ENCODE measurements at places on chromosomes 1 and 21. TPM values are rescaled to one million over a fixed set of nuclear protein-coding genes. Genes with fewer than 3 reads are reported as not detected.

- no peak for DNase-seq
Observed at GRCh38 chr21:19458295-19458694, 1054.7 kb upstream of the TMPRSS15 start.

GRCh38 chr1:166032572-166033371 lies 134.0 kb downstream of the FAM78B start:
- no peak for DNase-seq

DNA sequence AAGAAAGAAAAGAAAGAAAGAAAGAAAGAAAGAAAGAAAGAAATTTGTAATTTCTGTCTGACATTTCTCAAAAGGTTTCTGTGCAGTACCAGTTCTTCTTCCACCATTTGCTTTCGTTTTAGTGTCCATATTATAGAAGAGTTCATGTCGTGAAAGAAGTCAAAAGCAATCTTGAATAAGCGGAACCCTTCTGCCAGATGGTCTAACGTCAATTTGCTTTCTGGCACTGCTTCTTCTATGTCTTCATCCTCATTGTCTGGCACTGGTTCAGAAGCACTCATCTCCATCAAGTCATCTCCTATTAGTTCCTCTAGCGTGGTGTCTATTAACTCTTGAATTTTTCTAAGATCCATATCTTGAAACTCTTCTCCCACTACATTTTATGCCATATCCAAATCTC lies 170.0 kb upstream of the KCTD3 start:
- no peak for DNase-seq

GRCh38 chr1:237226177-237226944 lies 184.4 kb downstream of the RYR2 start:
- no peak for DNase-seq

DNA sequence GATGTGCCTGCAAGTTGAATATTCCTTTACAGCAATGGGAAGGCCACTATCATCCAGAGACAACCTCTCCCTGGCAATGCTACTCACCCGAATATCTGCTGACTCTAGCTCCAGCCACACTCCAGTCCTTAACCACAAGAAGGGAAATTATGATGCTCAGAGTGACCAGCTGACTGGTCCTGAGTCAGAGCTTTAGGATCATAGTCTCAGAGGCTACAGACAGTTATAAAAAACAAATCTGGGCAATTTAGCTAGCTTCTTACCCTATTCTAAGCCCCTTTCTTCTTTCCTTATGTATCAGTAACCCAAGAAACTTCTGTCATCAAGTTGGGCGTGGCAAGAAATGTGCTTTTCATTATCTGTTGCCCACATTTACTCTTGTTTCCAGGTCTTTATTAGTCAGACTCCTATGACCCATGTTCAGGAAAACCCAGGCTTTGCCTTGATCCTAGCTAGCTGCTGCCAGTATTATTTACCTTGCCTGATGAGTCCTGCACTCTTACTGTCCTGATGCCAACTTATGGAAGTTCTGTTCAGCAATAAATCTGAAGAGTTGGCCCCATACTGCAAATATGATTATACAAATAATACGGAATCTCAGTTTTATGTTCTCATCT lies 207.0 kb downstream of the TTLL7 start:
- DNase-seq, result no peak

DNA sequence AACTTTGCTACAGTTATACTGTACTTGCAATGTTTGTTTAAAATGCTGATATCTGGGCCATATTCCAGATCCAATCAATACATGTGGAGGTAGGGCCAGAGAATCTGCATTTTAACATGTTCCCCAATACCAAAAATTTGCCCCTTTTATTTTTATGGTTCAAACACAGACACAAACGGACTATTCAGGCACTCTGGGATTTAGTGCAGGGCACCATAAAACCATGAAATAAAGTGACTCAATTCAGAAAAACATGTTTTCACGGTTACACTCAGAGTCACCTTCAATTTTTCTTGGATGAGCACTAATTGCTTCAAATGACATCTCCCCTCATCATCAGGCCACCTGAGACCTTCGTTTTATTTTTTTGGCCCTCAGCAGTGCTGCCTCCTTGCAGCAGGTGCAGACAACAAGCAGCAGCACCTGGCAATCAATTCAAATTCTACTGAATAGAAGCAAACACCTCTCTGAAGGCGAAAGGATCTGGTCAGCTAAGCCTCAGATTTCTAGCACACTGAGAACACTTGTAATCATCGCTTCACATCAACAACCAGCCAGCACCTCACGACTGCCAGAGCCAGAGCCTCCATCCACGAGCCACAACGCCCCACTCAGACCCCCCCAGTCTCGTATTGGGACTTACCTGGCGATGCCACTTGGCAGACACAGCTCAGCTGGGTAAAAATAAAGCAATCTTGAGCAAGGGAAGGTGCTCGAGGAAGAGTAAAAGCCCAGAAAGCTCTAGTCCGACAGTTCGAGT lies 1.1 kb downstream of the ERO1B start:
- DNase-seq, result no peak

DNA sequence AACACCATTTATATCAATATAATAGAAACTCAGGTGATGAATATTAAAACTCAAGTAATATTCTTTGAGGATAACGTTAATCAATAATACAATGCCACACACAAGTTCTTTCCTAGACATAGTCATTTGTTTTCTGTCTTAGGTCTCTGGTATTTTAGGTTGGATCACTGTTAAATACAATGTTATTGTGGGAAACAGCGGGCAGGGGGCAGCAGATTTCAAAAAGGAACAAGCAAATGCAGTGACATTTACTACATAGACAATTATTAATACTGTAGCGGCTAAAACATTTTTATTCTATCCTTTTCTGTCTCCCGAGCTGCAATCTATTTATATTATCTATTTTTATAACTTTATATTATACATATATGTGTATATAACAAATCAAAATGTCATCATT lies 186.4 kb upstream of the ZNHIT6 start:
- peak; percentile 31 for DNase-seq

DNA sequence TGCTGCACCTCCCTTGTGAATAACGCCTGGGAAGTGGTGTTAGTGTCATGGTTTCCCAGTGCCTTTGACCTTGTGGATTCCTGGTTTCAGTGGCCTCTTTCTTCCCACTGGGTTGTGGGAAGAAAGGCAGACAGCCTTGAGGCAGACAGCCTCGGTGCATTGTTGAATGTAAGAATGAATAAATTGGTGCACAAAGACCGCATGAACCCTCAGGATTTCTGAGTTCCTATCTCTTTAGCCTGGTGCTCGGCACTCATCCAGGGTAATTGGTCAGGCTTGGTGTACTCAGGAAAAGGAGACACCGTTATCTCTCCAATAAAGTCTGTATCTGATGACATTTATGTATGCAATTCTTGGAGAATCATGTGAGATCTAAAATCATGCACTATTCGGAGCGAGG lies 5.1 kb downstream of the ZNF362 start:
- no peak for DNase-seq

- no peak for DNase-seq
Observed at GRCh38 chr1:246271516-246271915, 235.6 kb downstream of the SMYD3 start.

GRCh38 chr1:53896635-53897229 lies 2.7 kb downstream of the DIO1 start:
- DNase-seq, result no peak

DNA sequence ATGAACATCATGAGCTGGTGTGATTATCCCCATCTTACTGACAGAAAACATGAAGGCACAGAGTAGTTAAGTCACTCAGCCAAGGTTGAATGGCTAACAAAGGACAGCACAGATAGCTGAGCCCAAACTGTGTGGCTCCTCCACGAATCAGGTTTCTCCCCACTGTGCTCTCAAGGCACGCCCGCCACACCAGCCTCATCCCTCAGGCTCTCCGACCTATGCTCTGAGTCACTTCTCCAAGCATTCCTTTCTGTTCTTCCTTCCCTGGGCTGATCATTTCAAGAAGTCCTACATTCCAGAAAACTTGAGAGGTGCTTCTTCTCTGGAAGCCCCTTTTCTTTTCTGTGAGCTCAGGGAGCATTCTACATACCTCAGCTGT lies 25.3 kb upstream of the SDC3 start:
- DNase-seq, result no peak

DNA sequence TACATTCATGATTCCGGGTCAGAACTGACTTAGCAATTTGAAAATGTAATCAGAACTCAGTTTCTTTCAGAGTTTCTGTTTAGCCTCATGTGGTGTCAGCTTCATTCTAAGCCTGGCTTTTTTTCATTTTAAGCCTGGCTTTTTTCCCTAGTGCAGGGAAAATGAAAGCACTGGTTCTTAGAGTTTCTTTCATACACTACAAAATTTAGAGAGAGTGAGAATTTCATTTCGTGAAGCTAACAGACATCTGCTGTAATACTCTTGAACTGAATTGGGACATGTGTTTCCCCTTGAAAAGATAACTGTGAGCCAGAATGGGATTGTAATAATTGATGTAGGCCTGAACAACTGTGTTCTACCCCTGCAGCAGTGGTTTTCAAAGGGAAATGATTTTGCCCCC lies 95.3 kb upstream of the KIAA0040 start:
- no peak for DNase-seq

DNA sequence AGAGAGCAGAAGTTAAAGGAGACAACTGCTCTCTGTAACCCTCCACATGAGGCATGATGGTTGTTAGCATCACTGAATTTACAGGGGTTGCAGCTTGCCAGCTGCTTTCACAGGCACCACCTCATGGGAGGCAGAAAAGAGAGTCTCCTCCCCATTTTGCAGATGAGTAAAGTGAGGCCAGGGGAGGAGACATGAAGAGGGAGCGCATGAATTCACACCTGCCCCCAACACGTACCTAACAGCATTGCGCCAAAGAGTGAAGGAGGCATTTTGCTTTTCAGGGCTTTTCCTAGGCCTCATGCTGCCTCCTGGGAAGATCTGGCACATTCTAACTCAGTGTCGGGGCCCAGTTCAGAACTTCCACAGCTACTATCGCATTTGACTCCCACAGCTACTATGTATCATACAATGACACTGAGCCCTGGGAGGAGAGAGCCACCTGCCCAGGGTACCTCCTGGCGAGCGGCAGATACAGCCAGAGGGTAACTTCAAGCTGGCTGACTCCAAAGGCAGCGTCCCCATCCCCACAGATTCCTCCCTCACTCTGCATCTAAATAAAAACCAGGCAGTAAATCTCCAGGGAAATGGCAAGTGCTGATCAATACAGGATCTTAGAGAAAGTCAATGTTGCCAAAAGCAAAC lies 34.0 kb downstream of the GLIS1 start:
- no peak for DNase-seq

GRCh38 chr1:116367256-116367945 lies 5.6 kb upstream of the ATP1A1 start:
- no peak for DNase-seq

- peak; percentile 33 for DNase-seq
Observed at GRCh38 chr1:228515200-228515834, 28.1 kb downstream of the RNF187 start.

DNA sequence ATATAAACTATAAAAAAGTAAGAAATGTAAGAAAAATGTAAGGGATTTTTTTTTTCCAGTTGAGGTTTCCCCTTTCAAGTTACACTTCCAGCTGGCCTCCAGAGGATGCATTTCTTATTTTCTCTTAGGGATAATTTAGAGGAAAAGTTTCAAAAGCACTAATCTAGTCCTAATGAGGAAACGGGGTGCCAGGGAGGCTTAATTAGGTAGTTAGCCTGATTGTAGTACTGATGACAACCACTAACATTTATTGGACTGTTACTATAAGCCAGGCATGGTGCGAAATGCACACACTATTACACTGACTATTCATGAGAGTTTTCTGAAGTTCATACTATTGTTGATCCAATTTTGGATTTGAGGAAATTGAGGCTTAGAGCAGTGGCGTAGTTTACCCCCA lies 290.8 kb upstream of the FMN2 start:
- no peak for DNase-seq

DNA sequence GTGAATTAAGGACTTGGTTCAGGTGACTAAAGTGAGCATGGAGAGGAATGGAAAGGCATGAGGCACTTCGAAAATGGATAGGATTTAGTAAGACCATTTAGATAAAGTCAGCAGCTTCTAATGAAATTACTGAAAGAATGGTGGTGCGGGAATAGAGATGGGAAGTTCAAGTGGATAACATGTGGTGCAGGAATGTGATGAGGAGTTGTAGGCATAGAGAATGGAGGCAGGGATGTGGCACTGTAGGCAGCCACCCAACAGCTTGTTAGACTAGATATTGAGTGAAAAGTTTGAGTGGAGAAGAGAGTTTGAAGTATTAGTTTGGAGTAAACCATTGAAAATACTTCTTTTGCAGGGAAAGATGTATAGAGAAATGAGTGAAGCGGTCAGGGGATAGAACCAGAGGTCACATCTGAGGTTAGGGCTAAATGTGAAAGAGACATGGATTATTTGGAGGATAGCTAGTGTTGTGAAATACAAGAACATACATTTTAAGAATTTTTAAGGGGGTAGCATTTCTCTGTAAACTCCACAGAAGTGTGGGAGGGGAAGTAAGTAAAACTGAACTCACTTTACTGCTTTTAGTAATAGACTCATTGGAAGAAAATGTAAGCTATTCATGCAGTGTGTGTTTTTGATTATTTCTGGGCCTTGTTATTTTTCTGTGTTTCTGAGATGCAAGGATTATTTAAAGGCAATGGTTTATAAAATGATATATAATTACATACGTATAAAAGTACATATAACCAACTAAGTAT lies 46.2 kb downstream of the DYRK1A start:
- DNase-seq, result no peak

- no peak for DNase-seq
Observed at GRCh38 chr1:39960431-39960958, 5.5 kb downstream of the MFSD2A start.

DNA sequence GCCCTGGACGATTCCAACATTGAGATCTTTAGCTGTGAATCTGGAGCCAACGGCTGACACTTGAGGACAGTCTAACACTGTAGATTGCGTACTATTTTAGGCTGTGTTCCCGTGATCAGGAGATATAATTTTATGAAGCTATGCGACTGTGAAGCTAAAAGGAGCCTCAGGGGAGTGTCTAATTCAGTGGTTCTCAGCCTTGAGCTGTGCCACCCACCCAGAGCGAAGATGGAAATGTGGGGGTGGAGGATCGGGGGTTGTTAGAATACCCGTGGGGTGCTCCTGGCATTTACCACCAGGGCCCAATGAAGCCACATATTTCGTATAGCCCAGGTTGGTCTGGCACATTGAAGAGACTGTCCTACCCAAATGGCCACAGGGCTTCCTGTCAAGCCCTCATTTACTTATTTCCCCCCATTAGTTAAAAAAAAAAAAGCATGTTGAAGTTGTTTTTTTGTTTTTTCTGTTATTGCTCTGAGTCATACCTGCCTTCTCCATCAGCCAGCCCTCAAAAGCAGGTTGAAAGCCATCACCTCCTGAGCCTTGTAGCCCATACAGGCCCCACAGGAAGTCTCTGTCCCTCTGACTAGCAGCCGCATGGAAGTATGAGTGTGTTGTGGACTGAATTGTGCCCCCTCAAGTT lies 141.7 kb downstream of the GALNT2 start:
- DNase-seq, result no peak

Gene CHIA
- polyA plus RNA-seq, result not detected

Gene FHAD1
- 0.65 TPM for polyA plus RNA-seq

Gene HMCN1
- polyA plus RNA-seq, result 3.8 TPM

Gene LCE1C
- not detected for polyA plus RNA-seq

Gene HSPB7
- polyA plus RNA-seq, result 25.4 TPM

Gene SELL
- 11.0 TPM for polyA plus RNA-seq

Gene ADARB1
- 22.3 TPM for polyA plus RNA-seq

Gene LCE6A
- not detected for polyA plus RNA-seq

Gene TFF2
- polyA plus RNA-seq, result not detected

Gene RGSL1
- polyA plus RNA-seq, result not detected

Gene OPTC
- not detected for polyA plus RNA-seq

Gene NR5A2
- 4.1 TPM for polyA plus RNA-seq

Gene S100A5
- polyA plus RNA-seq, result not detected

Data from ovary (tissue), 10 donors.